ENCODE measurements at places on chromosomes 4 and X. TPM values are rescaled to one million over a fixed set of nuclear protein-coding genes. Genes with fewer than 3 reads are reported as not detected.

DNA sequence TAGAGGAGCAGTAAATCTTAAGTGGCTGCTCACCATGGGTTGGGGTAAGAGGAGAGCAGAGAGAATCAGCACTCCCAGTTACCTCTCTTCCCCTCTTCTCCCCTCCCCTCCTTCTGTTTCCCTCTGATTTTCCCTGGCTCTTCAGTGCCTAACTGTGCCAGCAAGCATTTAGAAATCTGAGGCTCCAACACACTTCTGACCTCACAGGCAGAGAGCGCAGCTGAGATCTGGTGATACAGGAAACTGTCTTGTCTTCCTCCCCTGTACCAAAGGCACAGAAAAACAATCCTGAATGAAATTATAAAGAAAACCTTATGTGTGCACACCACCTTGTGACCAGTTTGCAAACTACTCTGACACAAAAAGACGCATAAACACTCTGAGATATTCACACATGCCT is 82.4 kb upstream of the SMIM10 start:
- DNase-seq = no peak

DNA sequence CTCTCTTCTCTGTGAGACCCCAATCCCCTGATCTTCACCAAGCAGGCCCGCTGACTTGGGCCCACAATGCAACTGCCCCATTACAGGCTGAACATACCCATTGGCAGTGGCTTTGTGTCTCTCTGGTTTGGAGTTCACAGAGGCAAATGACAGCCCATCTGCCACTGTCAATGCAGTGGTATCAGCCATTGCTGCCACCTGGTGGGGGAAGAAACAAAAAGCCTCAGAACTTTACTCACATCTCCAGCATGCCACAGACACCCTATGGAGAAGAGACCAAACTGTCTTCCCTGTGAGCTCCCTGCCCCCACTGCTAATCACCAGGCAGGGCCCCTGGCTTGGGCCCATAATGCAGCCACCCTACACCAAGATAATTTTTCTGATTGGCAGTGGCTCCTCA is 729.3 kb upstream of the ACTRT1 start:
- no peak for DNase-seq

- no peak for DNase-seq
Measured at GRCh38 chr4:24252121-24252520, 332.2 kb downstream of the DHX15 start.

- DNase-seq = no peak
Measured at GRCh38 chr4:128542047-128542446, 254.4 kb upstream of the PGRMC2 start.

DNA sequence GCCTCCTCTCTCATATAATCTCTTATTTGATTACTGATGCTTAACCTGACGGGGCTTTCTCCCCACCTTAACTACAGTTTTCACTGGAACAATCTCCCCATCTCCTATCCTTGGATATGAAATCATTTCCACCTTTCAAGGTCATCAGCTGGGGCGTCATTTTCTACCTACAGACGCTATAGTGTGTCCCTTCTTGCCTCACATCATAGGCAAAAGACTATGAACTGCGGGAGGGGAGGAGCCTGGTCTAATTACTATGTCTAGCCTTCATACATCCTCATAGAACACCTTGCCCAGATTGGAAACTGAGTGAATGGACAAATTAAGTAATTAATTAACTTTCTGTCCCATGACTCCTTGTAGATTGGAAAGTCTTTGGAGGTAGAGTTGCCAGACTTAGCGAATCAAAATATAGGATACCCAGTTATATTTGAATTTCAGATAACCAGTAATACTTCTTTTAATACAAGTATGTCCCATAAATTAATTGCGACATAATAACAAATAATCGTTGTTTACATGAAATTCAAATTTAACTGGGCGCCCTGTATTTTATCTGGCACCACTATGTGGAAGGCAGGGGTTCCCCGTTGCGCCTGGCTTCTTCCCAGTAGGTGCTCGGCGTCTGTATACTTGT is 752 bp upstream of the ATP6AP2 start:
- DNase-seq = no peak

DACH2 gene
- 19.6 TPM for polyA plus RNA-seq

APOO gene
- 33.9 TPM for polyA plus RNA-seq

DNA sequence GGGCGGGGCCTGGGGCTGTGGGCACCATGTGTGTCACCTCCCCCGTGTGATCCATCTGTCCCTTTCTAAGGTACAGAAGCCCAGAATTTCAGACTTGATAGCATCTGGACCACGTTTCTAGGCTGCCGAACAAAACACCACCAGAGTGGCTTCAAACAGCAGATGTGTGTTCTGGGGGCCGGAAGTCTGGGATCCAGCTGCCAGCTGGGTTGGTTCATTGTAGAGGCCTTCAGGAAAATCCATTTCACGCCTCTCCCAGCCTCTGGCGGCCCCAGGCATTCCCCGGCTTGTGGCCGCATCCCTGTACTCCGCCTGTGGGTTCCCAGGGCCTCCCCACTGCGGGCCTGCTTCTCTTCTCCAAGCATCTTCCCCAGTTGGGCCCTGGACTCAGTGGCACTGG is 39.6 kb upstream of the GPR78 start:
- DNase-seq = no peak

DNA sequence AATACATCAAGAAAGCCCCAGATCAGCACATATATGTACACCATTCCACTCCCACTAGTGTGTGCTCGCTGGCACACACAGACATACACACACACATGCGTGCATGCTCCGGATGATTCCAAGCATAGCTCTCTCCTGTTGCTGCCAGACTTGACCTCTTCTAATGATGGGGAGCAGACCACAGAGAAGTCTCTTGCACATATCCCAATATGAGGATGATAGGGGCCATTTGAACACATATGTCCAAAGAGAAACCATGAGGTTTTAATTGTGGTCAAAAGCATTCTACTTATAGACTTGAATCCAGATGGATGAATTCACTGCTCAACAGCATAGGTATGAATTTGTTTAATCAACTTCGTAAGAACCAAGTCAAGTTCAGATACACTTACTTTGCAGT is 214.9 kb downstream of the AFF2 start:
- no peak for DNase-seq

- DNase-seq = no peak
Measured at GRCh38 chr4:26584725-26585124, 841 bp downstream of the TBC1D19 start.

- no peak for DNase-seq
Measured at GRCh38 chrX:37420185-37420584, 71.0 kb downstream of the PRRG1 start.

- no peak for DNase-seq
Measured at GRCh38 chr4:40281099-40281498, 54.0 kb upstream of the CHRNA9 start.

GRCh38 chr4:109945056-109945455 is 32.4 kb downstream of the EGF start:
- DNase-seq = no peak

DCHS2 gene
- 7.3 TPM for polyA plus RNA-seq

ASMT gene
- polyA plus RNA-seq = 0.14 TPM

DNA sequence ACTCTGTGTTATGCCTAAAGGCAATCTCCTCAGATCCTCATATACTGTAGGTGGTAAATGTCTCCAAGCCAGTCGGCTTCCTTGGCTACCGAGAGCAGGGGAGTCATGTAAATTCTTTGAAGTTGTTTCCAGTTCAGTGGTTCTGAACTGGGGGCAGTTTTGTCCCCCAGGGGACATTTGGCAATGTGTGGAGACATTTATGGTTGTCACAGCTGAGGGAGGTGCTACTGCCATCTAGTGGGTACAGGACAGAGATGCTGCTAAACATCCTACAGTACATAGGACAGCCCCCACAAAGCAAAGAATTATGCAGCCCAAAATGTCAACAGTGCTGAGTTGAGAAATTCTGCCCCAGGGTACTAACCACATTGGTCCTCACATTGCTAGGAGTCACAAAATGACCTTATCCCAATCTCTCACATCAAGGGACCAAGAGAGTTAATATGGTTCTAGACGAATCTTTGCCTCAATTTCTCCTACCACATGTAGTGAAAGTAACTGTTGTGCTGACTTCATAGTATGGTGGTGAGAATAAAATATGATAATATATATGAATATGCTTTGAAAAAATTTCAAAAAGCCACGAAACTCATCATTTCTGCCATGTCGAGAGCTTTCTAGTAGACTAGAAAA is 104.4 kb upstream of the ARHGAP24 start:
- peak; percentile 31 for DNase-seq

RASL11B gene
- polyA plus RNA-seq = 33.0 TPM

GRCh38 chr4:152221816-152222516 is 313.9 kb downstream of the FBXW7 start:
- no peak for DNase-seq

- no peak for DNase-seq
Measured at GRCh38 chr4:128357286-128357685, 69.7 kb upstream of the PGRMC2 start.

DNA sequence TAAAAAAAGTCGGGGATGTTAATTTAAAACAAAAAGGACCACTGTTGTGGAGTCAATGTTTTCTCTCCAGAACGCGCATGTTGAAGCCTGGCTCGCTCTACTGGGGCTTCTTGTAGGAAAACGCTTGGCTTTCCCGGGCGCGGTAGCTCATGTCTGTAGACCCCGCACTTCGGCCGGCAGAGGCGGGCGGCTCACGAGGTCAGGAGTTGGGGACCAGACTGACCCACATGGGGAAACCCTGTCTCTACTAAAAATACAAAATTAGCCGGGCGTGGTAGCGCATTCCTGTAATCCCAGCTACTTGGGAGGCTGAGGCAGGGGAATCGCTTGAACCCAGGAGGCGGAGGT is 15.6 kb downstream of the NELFA start:
- DNase-seq = no peak

LGI2 gene
- 36.8 TPM for polyA plus RNA-seq

DNA sequence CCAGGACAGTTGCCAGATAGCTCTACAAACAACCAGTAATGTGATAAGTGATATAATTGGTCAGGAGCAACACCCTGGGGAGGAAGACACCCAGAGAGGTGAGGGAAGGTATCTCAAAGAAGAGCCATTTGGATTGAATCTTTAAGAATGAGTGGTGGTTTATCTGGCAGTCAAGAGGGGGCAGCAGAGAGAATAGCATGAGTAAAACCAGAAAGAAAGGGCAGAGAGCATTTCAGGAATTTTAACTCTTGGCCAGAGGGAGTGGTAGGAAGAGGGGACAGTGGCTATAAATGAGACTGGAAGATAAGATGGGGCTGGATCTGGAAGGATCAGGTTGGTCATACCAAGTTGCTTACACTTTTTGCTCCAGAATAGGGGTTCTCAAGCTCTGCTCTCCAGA is 5.9 kb upstream of the SEPTIN6 start:
- no peak for DNase-seq

DNA sequence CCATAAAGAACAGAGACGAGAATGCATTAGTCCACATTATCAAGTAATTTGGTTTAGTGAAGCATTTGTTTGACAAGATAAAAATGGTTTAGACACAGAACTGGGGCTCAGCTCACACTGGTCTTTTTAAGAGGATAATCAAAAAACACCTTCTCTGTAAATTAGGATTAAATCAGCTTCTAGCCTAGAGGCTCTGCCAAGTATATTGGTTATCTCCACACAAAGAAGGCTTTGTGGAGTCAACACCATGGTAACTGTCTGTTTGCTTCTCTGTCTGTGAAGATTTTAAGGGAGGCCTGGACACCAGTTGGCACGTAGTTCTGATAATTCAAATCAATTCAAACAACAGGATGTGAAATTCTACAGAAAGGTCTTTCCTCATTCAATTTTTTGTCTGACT is 687.0 kb downstream of the DMD start:
- no peak for DNase-seq

BMPR1B gene
- polyA plus RNA-seq = 17.1 TPM

DNA sequence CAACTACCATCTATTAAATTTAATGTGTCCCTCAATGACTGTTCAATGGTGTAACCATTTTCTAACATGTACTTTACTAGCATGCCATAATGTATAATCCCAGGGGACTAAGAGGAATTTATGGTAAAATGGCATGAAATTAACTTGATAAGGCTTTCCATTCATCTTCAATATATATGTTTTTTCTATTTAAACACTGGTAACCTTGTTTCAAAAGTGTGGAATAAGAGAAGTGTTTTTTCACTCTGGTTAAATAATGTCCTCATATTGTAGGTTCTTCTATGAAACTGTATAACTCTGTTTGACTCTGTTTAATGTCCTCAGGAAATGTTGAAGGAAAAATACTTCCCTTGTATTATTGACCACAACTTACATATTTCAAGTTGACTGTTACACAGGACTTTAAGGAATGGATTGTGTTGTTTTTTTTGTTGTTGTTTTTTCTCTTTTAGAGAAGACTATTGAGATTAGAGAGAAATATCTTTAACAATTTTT is 113.8 kb upstream of the ARSJ start:
- no peak for DNase-seq

GRCh38 chr4:92305878-92306520 is 2.2 kb downstream of the GRID2 start:
- DNase-seq = no peak

DNA sequence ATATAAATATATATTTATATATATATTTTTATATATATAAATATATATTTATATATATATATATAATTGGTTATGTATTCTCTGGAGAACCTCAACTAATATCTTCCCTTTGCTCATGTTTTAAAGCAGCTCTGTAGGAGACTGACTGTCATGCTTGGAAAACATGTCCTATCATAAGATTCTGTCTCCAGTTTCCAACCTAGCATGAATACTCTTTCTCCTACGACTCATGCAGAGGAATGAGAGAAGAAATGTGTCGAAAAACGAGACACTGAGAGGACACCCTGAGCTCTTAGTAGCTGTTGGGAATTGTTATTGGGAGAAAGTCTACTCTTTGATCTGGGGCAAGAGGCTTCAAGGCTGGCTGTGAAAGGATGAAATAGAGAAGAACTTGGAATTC is 166.5 kb upstream of the SLIT2 start:
- no peak for DNase-seq

GRCh38 chr4:83335701-83336100 is 1.1 kb upstream of the HPSE start:
- DNase-seq = no peak

GRCh38 chr4:135073389-135073788 is 871.8 kb upstream of the PABPC4L start:
- no peak for DNase-seq

P2RY8 gene
- polyA plus RNA-seq = 0.64 TPM

- DNase-seq = no peak
Measured at GRCh38 chr4:101201421-101201820, 145.9 kb downstream of the PPP3CA start.

TMPRSS11B gene
- 0.11 TPM for polyA plus RNA-seq

- no peak for DNase-seq
Measured at GRCh38 chr4:1233641-1234308, 15.2 kb downstream of the CTBP1 start.

DNA sequence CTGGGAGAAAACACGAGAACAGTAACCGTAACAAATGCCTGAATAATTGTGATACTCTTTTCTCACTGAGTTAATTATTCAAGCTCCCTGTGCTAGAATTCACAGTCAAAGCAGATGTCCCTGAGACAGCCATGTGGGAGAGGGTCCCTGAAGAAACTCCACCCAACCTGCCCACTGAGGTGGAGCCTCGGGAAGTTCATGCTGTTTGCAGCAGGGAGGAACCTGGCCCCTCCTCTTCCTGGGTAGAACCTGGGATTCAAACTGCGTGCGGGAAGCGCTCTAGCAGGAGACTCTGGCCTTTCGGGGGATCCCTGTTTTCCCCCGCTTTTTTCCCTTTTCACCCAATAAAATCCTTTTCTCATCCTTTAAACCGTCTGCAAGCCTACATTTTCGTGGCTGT is 20.2 kb upstream of the RHOH start:
- DNase-seq = no peak

Data from renal cortex interstitium (tissue), 15 donors.